Kidney (tissue), 22 donors: ENCODE measurements at places on chromosomes 6 and 20.

DNA sequence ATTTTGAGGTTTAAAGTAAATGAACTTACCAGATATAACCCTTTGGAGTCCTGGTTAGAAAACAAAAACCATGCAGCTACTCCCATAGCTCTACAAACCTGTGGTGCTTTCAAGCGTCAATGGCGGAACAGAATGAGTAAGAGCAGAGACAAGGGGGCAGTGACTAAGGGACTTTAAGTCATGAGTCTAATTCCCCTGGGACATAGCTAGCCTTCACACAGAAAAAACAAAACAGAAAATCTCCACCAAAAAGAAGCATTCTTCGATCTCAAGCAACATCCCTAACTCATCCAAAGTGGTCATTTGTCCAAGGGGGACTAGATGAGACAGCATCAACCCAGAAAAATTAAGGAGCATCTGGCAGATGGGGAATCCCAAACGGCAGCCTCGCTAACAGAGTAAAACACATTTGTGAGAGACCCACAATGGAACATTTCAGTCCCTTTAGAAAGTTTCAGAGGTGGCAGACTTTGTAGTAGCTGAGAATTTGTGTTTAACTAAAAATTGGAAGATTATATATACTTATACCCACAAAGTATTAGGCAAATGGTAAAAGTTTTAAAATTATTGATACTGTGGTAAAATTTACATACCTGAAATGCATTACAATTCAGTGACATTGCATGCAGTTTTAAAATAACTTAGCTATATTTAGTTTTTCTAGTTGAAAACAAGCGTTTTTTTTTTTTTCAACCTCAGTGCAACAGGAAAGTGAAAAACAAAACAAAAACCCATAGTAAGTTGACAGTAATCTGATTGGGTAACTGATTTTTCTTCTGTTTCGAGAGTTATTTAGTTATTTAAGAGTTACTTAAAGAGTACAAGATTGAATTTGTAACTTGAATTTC lies 67.5 kb downstream of the KCNQ5 start:
- DNase-seq = no peak

DNA sequence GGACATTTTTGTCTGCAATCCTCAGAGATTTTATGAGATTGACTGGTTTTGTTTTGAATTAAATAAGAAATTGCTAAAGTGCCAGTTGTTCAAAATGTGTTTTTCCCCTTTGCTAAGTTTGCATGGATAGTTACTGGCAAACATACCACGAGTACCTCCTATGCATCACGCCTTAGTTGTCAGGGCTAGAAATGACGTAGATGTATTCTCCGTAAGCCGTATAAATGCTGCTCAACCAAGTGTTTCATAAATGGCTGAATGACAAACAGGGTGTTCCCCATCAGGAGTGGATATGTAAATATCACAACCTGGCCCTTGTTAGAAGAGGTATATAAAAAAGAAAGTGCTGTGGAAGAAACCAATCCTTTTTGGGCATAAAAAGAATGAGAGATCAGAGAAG lies 341.1 kb upstream of the ZFP64 start:
- DNase-seq = no peak

GRCh38 chr6:149766156-149766769 lies 16.7 kb downstream of the PCMT1 start:
- no peak for DNase-seq

GRCh38 chr20:23156170-23156841 lies 70.2 kb upstream of the CD93 start:
- no peak for DNase-seq

DNA sequence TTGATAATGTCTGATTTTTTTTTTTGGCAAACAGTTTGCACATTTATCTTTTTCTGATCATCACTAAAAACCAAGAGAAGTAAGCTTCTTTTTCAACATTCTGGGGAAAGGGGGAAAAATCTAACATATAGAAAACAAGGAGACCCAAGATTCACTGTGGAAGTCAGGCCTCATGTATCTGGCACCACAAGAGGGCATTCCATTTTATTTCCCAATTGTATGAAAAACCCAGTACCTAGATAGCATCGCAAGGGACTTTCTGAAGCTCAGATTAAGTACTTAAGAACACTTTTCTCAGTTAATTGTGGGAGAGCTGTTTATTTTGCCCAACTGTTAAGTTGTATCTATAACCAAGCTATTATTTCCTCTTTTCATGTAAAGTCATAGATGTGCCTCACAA lies 152.9 kb downstream of the KLHL32 start:
- no peak for DNase-seq

DNA sequence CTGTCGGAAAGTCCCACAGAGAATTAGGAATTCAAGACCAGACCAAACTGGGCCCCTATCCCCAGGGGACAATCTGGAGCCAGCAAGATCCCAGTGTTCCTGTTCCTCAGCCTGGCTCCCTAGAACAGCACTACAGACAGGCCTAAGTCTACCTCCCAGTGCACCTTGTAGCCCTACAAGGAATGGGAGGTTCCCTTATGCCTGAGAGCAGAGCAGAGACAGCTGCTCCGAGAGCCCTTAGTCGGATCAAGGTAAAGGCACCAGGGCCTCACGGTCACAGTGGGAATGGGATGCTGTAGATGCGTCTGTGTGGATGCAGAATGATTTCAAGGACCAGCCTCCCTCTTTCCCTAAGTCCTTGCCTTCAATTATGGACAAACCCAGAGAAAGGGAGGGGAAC lies 204.5 kb upstream of the STXBP5 start:
- DNase-seq = no peak

DNA sequence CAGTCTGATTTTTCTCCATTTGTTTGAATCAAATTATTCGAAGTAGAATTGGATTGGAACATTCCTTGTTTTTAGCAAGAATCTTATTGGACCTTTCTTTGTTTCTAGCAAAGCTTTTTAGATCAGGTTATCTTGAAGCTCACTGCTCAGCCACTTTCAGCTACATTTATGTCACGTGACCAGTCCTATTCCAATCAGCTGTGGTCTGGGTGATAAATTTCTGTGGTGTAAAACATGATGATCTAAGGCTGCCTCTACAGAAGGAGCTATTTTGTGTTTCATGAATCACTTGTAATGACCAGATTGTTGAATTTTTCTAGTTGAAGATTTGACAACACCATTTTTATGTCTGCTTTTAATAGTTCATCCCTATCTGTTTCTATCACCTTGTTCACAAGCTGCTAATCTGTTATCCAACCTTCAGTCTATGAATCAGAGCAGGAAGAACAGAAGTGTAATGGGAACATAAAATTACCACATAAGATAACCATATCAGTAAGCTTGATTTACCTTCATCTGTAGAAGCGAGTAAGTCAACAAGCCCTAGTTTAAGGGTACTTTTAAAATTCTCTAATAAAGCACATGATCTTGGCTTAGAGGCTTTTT lies 101.0 kb upstream of the MAP3K7 start:
- no peak for DNase-seq
